ENCODE measurements at places on chromosomes 11 and 22. TPM values are rescaled to one million over a fixed set of nuclear protein-coding genes. Genes with fewer than 3 reads are reported as not detected.

ABCG4 gene
- total RNA-seq, result under 0.01 TPM

OR5B2 gene
- total RNA-seq, result not detected

PIWIL4 gene
- 2.5 TPM for total RNA-seq

TRIM49 gene
- not detected for total RNA-seq

ENTHD1 gene
- not detected for total RNA-seq

FAM181B gene
- not detected for total RNA-seq

PCNX3 gene
- total RNA-seq, result 11.4 TPM

OR5F1 gene
- not detected for total RNA-seq

HEPN1 gene
- total RNA-seq, result not detected

LSP1 gene
- total RNA-seq, result 0.11 TPM

IL10RA gene
- total RNA-seq, result not detected

MRGPRD gene
- total RNA-seq, result not detected

PRSS23 gene
- total RNA-seq, result 78.0 TPM

NDUFA6 gene
- total RNA-seq, result 57.3 TPM

MS4A7 gene
- not detected for total RNA-seq

C22orf42 gene
- not detected for total RNA-seq

DBX1 gene
- total RNA-seq, result not detected

ANKK1 gene
- not detected for total RNA-seq

PAMR1 gene
- 1.4 TPM for total RNA-seq

HIC2 gene
- total RNA-seq, result 2.4 TPM

LRP4 gene
- total RNA-seq, result 1.1 TPM

POTEH gene
- total RNA-seq, result not detected

OR52N4 gene
- total RNA-seq, result not detected

TMEM86A gene
- total RNA-seq, result 5.3 TPM

GPR83 gene
- total RNA-seq, result not detected

EFCAB6 gene
- 0.22 TPM for total RNA-seq

DDX25 gene
- 0.11 TPM for total RNA-seq
